Activated CD4-positive, alpha-beta T cell treated with anti-CD3 and anti-CD28 coated beads for 36 hours (primary cell): ENCODE measurements at places on chromosomes 13 and 19.

DNA sequence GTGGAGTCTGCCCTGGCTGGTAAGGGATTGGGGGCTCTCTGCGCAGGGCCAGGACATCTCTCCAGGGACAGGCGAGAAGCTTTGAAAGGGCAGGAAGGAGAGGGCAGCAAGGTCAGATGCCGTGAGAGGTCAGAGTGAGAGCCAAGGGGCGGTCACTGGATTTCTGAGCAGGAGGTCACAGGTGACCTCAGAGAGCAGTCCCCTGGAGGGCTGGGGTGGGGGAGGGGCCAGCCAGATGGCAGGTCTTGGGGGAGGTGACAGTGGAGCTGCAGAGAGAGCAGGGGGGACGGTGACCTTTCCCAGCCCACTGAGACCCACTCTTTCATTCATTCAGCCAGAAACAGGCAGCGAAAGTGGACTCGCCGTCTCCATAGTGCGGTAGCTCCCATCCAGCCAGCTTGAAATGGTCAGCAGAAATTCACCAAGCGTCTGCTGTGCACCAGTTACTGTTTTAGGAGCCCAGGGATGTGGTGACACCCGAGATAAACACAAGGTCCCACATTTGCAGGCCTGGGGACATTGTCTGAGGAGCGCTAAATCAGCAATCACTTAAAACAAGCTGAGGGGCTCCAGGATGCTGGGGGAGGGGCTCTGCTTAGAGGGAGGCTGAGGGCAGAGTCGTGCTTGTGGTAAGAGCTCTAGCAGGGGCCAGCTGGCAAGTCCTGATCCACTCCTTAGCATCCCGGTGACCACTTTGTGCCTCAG, 10.2 kb downstream of the CARM1 start:
- DNase-seq, result no peak

- DNase-seq, result no peak
Measured at GRCh38 chr13:20441879-20442278, 83.8 kb downstream of the CRYL1 start.

GRCh38 chr13:103188713-103189326, 122.6 kb upstream of the SLC10A2 start:
- no peak for DNase-seq

DNA sequence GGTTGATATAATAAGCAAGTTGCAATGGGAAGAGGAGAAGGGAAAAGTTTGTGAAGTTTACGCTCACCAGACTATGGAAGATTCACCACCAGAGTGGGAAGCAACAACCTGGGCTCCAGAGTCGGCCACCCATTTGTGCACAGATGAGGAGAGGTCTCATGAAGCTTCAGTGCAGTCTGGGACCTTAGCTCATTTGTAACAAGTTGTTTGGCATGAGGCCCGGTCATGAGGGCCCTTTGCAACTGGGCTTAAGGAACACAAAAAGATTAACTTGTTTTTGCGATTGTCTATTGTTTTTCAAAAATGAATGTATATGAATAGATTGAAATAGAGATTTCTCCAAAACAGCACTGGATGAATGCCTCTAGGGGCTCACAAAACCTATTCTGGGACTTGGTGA, 94.2 kb downstream of the ZNF737 start:
- DNase-seq, result no peak
